ENCODE measurements at places on chromosomes 6 and 20.

DNA sequence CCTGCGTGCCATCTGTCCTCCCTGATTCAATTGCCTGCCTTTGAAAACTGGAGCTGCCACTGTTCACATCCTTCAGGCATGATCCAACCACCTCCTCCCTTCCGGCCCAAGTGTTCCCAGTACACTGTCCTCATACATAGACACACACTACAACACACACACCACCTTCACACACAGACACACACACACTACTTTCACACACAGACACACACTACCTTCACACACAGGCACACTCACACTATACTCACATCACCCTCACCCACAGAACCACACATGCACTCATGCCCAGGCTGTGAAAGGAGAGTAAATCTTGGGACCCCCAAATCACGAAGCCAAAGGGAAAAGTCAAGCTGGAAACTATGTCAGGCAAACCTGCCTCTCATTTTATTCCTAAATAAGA, 109.4 kb upstream of the MYLIP start:
- DNase-seq: no peak

- DNase-seq: no peak
Measured at GRCh38 chr6:82554666-82555065, 191.0 kb downstream of the TPBG start.

DNA sequence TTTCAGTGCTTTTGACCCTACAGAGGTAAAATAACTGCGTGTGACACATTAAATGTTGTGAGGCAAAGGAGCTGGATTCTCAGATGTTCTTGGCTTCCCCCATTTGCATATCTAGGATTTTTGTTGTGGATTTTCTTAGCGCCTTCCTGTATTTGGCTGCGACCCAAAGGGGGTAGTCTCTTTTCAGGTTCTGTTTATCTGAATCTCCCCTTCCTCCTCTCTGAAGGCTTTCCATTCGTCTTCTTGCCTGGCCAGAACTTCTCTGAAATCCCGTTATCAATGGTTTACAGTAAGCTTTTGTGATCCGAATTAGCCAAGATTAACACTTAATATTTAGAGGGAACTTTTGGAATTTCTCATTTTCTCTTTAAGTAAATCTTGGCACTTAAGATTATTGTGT, 60.8 kb downstream of the ADGRB3 start:
- no peak for DNase-seq

DNA sequence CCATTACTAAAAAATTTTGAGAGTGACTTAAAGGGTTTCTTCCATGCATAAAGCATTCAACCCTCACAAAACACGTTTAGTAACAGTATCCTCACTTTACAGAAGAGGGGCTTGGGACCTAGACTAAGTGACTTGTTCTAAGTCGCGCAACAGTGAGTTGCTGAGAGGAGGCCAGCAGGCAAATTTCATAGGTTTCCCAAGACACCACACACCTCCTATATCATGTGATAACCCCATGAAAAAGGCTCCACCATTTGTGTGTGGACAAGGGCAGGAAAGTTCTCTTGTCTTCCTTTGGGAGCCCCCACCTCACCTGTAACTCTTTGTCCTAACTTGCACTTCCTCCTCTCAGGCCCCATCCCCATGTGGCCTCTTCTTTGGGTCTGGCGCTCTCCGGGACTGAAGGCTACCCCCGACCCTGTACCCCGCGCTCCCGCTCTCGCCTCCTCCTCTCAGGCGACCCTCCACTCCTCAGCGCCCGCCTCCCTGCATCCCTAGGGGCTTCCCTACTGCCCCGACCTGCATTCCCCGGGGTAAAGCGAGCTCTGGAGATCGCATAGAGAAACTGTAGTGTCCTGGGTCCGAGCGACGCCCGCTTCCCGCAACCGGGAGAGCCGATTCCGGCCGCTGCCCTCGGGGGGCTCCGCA, 392 bp downstream of the PSMB8 start:
- no peak for DNase-seq

DNA sequence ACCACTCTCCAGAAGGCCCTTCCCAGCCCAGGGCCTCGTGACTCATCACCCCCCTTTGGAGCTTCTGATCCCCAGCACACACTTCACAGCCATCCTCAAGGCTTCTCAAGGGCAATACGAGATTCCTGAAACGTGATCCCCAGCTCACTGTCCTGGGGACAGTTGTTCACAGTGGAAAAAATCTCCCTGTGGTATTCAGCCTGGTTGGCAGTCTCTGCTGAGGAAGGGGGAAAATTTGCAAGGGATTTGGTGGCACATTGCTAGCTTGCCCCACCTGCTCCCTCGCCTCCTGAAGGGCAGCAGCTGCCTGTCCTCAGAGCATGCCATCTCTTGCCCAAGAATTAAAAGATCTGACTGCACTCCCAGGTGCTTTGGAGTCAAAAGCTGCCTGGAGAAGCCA, 20.7 kb upstream of the PKHD1 start:
- no peak for DNase-seq

GRCh38 chr20:25258828-25259227, 10.9 kb downstream of the PYGB start:
- DNase-seq: no peak

DNA sequence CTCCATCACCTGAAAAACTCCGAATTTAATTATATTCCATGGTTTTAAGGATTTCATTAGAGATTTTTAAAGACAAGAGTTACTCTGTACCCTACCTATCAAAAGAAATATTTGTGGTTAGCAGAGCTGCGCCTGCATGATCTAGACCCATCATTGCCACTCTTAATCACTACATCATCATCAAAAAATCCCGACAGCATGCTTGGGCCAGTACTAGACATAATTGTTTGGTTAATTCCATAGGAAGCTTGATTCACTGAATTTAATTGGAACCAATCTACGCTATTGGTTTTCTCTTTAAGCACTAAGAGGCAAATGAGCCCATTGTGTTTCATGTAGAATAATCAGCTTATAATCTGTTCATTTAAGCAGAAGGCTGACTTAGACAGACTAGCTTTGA, 33.4 kb upstream of the RNF217 start:
- DNase-seq: no peak

- DNase-seq: no peak
Measured at GRCh38 chr6:18577491-18577890, 190.3 kb downstream of the RNF144B start.

- DNase-seq: no peak
Measured at GRCh38 chr20:54201268-54201846, 6.5 kb upstream of the PFDN4 start.

GRCh38 chr20:58511861-58512260, 3.3 kb downstream of the APCDD1L start:
- no peak for DNase-seq

DNA sequence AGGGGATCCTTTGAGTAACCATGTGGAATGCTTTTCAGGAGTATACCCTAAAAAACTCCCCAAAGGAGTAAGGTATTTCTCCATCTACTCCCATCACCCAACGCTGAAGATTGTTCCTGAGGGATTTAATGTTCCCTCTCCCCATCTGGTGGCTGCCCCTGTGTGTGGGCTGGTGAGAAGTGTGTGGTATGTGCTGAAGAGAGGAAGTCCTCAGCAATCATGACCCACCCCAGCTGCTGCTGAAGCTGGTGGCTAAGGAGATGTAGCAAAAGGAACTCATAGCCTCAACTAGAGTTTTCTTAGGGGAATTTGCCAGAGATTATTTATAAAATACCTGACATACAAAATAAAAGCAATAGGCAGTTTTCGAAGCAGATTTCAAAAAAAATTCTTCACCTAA, 114.3 kb upstream of the JAG1 start:
- DNase-seq: no peak

GRCh38 chr6:149852180-149852579, 12.0 kb downstream of the LRP11 start:
- no peak for DNase-seq

GRCh38 chr6:56279331-56280080, 32.1 kb upstream of the COL21A1 start:
- no peak for DNase-seq

DNA sequence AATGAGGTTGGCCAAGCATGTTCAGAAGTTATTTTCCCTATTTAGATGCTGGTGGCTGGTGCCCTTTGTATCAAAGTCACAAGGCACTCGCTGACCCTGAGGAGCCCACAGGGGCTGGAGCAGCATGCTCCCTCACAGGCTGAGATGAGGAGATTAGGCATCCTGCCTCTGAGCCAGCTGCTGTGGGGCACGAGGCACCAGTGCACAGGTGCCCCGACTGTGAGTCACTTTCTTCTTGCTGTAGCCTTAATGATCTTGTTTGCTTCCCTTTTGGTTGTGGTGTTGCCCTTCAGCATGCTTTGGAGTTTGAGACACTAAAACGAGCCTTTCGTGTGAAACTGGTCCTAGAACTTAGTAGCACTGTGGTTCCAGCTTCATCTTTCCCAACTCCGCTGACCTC, 4.3 kb downstream of the PSMG4 start:
- no peak for DNase-seq

GRCh38 chr20:24781418-24781980, 167.6 kb upstream of the CST7 start:
- DNase-seq: no peak

Data from activated CD4-positive, CD25-positive, alpha-beta regulatory T cell treated with anti-CD3 and anti-CD28 coated beads, Interleukin-2, amount 50 U/mL, for 16 hours (primary cell).